ENCODE measurements at places on chromosomes 4 and X.

- no peak for DNase-seq
Observed at GRCh38 chr4:4848540-4848939, 10.9 kb upstream of the MSX1 start.

GRCh38 chr4:153204728-153205648 lies 745 bp downstream of the TRIM2 start:
- DNase-seq = no peak

DNA sequence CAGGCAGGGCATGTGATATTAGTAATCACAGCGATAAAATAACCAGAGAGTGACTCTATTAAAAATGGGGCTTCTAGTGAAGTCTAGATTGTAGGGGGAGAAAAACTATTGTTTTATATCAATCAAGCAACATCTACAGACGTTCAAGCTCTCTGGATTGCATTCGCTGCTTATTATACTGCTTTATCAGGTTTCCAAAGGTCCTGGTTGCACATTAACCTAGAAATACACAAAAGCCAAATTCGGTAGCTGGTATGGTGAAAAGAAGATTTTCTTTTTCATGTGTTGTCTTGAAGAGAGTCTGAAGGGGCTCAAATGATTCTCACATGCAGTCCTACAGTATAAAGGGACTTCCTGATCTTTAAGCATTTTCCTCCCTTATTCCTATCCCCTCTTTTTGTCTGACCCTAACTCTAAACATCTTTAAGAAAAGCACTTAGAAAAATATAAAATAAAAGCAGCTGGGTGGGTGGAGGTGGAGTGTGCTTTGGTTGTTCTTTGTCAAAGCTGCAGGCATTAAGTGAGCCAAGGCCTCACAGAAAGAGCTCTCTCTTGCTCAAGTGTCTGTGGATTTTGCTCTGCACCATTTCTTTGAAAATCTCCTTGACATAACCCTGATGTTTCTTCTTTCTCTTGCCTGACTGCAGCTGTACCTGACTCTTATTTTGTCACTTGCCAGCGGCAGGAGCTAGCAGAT lies 46.1 kb downstream of the MID1IP1 start:
- DNase-seq = no peak

GRCh38 chrX:134502686-134503085 lies 42.7 kb downstream of the HPRT1 start:
- DNase-seq = no peak

- no peak for DNase-seq
Observed at GRCh38 chrX:49282647-49283011, 13.0 kb downstream of the PPP1R3F start.

- no peak for DNase-seq
Observed at GRCh38 chr4:83618431-83618830, 82.5 kb downstream of the GPAT3 start.

DNA sequence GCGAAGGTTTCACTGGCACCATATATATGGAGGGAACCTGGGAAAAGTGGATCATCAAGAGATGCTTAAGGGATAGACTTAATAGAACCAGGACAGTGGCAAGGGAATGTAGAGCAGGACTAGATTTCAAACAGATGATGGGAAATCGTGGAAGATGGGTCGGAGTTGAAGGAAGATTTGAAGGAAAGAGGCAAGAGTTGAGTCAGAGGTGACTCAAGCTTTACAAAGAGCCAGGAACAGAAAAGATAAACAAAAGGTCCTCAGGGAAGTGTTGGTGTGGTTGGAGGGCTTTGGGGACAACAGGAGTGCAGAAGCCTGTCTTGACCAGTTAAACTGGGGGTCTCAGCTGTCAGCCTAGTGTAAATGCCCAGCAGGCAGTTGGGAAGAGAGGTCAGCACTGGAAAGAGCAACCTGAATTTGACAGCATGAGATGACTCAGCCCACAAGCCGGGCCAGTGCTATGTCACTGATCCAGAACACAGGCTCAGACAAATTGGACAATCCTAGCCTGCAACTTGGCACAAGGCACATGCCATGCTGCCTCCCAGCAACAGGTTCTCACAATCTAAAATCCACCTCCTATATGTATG lies 230.5 kb downstream of the IDS start:
- no peak for DNase-seq

- DNase-seq = no peak
Observed at GRCh38 chrX:17549107-17549651, 174.2 kb downstream of the NHS start.

GRCh38 chrX:8147226-8147625 lies 23.8 kb downstream of the VCX2 start:
- DNase-seq = no peak

GRCh38 chr4:81635739-81636138 lies 164.0 kb upstream of the RASGEF1B start:
- DNase-seq = no peak

GRCh38 chrX:110052303-110052702 lies 49.4 kb downstream of the TMEM164 start:
- DNase-seq = no peak

DNA sequence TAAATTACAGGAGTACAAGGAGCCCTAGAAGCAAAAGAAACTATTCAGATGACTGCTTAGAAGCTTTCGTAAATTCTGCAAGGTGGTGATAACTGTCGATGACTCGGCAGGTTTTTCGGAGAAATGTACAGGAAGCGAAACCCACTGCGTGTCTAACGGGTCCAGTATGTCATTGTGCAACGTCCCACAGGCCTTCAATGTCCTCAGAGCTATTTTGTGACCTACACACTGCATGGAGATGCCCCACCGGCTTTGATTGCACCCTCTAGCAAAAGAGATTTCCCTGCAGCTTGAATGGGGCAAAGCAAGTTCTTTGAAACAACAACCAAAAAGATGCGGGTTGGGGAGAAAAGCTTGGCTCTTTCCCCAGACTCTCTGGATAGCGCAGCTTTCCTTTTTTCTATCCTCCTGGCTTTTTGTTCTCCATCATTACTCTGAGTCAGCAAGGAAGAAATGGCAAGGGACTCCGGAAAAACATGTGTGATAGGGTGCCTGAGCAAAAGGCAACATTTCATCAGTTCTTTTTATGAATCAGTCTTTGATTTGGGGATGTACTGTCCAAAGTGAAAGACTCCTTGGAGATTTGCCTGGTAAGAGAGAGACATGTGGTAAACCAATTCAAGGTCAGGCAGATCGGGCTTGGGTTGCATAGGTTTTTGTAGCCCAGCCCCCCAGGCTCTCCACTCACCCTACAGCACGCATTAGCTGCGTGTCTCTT lies 112.0 kb upstream of the TBL1X start:
- DNase-seq = no peak

DNA sequence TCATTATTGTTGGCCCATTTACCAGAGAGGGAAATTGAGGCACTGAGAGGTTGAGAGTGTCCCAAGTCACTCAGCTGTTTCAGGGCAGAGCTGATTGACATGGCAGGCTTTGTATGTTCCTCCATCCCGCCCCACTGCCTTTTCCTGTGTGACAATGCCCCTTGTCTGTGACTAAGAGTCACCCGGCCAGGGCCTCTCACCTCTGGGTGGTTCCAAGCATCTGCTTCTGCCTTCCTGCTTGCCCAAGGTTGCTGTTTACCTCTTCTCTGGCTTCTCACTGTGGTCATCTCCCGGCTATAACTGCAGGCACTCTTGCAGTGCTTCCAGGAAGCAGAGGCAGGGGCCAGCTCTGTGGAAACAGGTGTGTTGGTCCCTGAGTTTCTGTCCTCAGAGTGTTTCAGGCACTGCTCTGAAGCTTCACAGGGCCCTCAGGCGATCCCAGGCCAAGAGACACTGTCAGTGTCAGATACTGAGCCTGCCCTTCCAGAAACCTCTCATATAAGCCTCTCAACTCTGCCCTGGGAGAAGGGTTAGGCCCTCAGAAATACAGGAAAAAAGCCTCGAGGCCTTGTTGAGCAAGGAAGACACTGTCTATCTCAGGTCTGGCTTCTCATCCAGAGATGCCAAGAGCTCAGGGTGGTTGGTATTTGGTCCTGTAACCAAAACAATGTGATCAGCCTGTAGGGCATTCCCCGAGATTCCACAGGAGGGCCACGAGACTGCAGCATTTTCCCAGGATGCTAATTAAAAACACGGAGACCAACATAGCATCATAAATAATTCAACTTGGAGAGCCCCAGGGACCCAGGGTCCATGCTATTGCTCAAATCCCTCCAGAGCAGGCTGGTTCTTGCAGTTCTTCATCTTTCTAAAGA lies 42.0 kb upstream of the PROM1 start:
- no peak for DNase-seq

GRCh38 chr4:153733751-153734448 lies 25.9 kb downstream of the RNF175 start:
- no peak for DNase-seq

DNA sequence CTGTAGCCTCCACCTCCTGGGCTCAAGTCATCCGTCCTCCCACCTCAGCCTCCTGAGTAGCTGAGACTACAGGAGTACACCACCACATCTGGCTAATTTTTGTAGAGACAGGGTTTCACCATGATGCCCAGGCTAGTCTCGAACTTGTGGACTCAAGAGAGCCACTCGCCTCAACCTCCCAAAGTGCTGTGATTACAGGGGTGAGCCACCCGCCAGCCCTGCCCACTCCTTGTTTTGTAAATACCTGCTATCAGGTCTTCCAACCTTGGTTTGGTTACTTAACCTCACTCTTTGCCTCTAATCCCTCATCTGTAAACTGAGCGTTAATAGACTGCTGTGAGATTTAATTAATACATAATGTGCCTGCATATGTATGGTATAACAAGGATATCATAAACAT lies 803 bp downstream of the CNGA1 start:
- no peak for DNase-seq

GRCh38 chr4:76822303-76822702 lies 75.6 kb downstream of the SOWAHB start:
- no peak for DNase-seq

DNA sequence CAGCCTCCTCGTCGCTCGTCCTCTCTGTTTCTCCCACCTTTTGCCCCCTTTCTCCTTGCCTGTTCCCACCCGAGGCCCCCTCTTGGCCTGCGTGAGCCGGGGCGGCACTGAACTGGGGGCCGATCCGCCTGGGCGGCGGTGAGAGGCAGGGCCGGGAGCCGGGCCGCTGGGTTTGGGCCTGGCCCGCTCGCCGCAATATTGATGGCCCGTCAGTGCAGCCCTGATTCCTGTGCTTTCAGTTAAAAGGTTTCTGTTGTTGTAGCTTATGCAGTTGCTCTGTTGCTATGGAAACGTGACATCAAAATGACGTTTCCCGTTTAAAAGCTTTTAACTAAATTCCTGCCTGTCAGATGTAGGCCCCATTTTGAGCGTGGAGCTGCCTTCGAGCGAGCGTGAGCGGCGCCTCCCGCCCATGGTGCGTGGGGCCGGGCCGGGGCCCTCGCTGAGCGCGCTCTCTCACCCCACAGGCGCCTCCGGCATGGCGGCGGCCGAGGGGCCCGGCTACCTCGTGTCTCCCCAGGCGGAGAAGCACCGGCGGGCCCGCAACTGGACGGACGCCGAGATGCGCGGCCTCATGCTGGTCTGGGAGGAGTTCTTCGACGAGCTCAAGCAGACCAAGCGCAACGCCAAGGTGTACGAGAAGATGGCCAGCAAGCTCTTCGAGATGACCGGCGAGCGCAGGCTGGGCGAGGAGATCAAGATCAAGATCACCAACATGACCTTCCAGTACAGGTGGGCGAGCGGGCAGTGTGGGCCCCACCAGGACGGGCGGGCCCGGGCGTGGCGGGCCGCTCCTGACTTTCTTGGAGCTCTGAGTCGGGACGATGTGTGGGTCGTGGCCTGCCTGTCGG lies at the start of gene MSANTD1:
MSANTD1 (plus strand) TSS at position 349 of the 851 bp plus-strand sequence; CDS start at position 413, 64 bp downstream.
- DNase-seq = no peak

- no peak for DNase-seq
Observed at GRCh38 chr4:81627590-81627989, 155.9 kb upstream of the RASGEF1B start.

- no peak for DNase-seq
Observed at GRCh38 chr4:185735866-185736400, 76.1 kb downstream of the SORBS2 start.

- DNase-seq = no peak
Observed at GRCh38 chrX:84453351-84454246, 48.7 kb downstream of the HDX start.
